Stimulated activated CD4-positive, alpha-beta T cell treated with anti-CD3 and anti-CD28 coated beads, Interleukin-4, amount 100 ng/mL, for 4 hours (primary cell): ENCODE measurements at places on chromosomes 1 and 21.

- no peak for DNase-seq
These were observed 57.5 kb upstream of the ETV3 start for GRCh38 chr1:157195521-157196244.

- DNase-seq, result no peak
These were observed 1.6 kb downstream of the ELOVL1 start for GRCh38 chr1:43366179-43366578.

DNA sequence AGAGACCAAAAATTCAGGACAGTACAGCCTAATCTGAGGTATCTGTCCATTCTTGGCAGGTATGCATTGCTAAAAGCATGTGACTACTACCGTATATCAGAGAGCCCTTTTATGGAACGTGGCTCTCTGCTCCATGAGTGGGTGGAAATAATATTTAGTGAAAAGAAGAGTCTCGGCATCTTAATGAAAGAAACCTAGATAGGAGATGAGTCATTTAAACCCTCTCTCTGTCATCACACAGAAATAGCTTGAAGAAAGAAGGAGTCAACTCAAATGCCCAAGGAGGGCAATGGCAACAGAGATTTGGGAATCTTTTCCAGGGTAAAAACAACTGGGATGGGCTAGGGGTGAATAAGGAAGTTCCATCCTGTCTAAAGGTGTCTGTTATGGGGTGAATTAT lies 528.2 kb downstream of the SMYD3 start:
- DNase-seq, result no peak

- DNase-seq, result no peak
These were observed 13.0 kb upstream of the TRIM17 start for GRCh38 chr1:228429698-228430097.

GRCh38 chr1:233477359-233477758 lies 136.5 kb upstream of the KCNK1 start:
- DNase-seq, result no peak
